Stimulated activated CD8-positive, alpha-beta memory T cell treated with anti-CD3 and anti-CD28 coated beads, Interleukin-7, amount 100 ng/mL, for 1 hour (primary cell): ENCODE measurements at places on chromosomes 12 and 14.

DNA sequence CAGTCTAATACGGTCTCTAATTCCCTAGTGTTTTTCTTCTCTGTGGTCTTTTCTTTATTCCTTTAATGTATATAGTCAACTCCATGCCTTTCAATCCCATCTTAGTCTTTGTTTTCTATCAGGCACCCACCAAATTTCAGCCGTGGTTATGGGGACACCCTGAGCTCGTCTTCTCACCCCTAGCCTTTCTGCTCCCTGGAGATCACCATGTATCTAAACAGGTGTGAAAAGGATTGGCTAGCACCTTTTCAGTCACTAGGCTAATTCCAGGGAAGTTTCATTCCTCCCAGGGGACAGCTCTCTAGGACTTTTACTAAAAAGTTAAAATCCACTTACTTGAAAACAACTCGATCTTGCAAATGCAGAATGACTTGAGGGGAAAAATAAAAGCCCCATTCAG is 291.3 kb downstream of the ETNK1 start:
- no peak for DNase-seq

DNA sequence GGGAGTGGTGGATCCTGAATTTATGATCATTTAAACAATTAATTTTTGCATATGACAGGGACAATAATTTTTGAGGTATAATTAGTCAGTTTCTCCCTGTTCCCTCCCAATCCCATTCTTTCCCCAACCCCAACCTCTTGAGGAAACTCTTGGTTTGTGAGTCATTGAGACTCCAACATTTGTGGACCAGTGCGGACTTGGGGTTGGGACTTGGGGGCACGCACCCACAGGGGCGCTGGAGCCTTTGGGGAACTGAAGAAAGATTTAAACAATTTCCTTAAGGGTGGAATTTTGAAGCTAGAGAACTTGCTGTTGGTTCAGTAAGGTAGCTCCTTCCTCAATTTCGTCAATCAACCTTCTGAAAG is 17.4 kb upstream of the PTGR2 start:
- no peak for DNase-seq

DNA sequence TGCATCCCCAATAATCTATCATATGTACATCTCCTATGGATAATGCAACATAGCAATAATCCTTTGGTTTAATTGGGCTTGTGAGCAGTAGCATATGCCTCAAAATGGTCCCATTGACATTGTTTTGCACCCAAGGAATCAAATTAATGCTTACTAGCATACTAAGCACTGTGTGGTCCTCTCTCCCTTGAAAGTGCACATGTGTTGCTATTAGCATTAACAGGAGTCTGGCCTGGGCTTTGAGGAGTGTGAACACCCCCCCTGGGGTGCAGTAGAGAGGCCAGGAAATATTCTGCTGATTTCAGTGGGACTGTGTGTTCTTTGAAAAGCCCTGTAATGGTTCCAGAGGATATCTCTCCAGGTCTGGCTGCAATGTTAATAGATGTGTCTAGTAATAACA is 1148.4 kb downstream of the VRK1 start:
- no peak for DNase-seq

DNA sequence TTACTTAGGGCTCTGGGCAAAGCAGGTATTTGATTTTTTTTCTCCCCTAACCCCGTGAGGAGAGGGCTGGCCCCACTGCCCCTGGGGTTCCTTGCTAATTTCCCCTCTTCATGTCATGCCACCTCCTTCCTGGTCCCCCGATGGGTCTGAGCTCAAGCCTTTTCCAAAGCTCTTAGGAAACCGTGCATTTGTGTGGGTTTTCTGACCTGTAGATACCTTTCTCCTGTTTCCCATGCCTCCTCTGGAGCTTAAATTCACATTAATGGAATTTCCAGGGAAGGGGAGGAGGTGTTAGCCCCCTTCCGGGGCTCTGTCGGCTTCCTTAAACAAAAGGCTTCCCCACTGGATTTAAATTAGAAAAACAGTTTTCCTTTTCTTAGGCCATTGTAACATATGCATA is 12.6 kb downstream of the SFSWAP start:
- no peak for DNase-seq

GRCh38 chr14:24982472-24983155 is 67.3 kb downstream of the STXBP6 start:
- no peak for DNase-seq

GRCh38 chr12:111330800-111331752 is 37.8 kb downstream of the PHETA1 start:
- DNase-seq = no peak

- DNase-seq = no peak
These were observed 144.0 kb downstream of the HELB start for GRCh38 chr12:66446276-66446675.

DNA sequence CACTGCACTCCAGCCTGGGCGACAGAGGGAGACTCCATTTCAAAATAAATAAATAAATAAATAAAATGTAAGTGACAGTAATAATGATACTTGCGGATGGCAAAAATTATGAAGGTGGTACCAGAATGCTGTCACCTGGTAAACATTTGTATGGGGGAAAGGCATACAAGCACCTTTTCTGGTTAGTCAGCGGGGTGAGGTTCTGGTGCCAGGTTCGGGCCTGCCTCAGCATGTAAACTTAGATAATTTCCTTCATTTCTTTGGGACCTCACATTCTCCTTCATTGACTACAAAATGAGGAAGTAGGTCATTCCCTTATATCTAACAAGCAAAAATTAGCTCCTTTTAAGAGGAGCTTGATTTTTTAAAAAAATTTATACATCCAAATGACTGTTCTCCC is 10.8 kb downstream of the VTI1B start:
- DNase-seq = no peak

GRCh38 chr14:99896361-99896760 is 103.1 kb downstream of the EML1 start:
- no peak for DNase-seq

GRCh38 chr12:108097160-108097911 is 31.8 kb upstream of the WSCD2 start:
- DNase-seq = no peak

DNA sequence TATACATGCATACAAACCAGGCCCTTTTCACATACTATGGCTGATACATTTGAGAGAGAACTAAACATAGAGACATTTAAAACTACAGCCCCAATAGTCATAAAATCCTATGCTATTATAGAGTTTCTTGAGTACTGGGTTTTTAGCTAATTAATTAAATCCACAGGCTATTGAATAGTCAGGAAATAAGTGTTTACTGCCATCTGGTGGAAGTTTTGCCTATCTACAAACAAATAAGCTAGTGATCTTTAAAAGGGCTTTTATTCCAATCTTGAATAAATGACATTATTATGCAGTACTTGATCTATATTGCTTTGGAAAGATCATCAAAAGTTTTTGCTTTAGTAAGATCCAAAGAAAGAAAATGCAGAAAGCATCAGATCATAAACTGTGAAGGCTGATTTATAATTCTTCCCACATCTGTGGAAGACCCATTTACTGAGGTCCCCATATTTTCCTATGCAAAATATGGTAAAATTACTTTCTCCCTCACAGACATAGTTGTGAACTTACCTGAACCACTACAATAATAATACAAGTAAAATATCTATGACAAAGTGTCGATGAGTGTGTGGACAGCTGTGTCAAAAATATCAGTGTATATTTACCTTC is 131.3 kb downstream of the ITPR2 start:
- DNase-seq = no peak

DNA sequence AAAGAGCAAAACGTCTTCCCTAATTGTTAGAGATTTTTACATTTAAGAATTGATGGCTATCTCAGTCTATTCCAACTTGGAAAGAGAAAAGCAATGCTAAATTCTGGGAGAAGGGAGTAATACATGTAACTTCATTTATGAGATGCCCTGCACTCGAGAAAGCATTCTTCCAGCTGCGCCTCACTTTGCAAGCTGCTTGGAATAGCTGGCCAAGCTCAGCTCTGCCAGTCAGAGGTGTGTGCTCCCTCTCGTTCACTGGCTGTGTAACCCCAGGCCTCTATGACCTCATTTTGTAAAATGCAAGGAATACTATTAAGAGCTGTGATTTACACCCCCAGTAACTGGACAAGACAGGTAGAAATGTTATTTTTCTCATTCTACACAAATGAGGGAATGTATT is 79.1 kb downstream of the OTX2 start:
- DNase-seq = no peak

GRCh38 chr14:23076785-23077408 is 18.0 kb downstream of the ACIN1 start:
- DNase-seq = no peak

DNA sequence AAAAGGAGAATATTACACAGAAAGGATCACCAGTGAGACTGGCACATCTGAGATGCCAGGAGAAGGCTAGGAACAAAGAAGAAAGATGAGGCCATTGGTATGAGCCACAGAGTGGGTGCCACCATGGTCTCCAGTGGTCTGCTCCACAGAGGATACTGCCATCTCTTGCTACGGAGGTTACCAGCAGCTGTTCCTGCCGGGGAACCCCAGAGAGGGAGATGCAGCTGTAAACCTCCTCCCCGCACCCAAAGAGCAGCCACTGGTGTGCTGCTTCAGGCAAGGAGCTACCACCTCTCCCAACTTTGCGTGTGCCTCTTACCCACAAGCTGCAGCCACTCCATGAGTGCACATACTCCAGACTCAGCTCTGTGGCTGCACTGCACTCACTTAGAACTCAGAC is 201.5 kb upstream of the RTL1 start:
- DNase-seq = no peak

GRCh38 chr12:39905152-39905551 is 200.7 kb downstream of the SLC2A13 start:
- DNase-seq = no peak

DNA sequence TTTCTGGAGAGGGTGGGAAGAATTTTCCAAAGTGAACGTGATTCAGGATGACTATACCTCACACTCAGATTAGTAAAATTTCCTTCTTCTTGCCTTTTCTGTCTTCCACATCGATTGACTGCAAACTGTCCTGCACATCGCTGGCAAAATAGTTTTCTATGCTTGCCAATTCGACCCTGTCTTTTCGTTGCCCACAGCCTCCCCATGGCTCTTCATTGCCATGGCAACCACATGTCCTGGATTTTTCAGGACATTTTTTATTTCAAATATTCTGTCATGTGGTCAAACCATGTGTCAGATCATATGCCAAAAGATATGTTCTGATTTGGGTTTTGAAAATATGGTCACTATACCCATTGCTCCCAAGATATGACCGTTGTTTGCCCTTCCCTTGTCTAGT is 46.9 kb upstream of the OTX2 start:
- DNase-seq = no peak
